ENCODE measurements at places on chromosomes 1 and 21.

DNA sequence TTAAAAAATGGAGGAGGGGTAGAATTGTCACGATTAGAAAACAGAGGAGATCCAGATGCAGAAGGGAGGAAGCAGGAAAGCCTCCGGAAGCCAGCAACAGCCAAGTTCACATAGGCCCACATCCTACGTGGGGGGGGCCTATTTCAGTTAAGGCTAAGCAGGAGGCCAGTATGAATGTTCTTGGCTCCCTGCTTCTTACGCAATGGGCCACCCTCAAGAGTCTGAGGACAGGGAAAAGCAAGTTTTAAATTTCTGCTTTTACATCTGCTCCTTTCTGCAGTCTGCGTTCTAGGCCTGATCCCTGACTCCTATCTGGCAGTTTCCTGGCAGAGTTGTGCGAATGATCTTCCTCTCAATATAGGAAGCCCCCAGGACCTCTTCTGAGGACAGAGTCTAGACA lies 30.6 kb downstream of the RABIF start:
- DNase-seq, result no peak

DNA sequence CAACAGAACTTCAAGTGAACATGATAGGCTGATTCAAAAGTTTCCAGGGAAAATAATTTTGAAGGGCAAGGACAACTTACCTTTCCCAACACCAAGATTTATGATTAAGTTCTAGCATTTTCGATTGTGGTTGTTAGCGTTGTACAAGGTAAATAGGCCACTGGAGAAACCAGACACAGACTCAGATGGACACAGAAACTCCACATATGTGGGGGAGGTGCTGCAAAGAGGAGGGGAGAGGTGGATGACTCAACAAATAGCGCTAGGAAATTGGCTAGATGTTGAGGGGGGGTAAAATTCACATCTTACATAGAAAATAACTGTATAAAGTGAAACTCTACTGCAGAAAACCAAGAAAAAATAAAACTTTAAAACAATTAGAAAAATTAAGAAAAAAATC lies 564.4 kb downstream of the MATN1 start:
- DNase-seq, result no peak

DNA sequence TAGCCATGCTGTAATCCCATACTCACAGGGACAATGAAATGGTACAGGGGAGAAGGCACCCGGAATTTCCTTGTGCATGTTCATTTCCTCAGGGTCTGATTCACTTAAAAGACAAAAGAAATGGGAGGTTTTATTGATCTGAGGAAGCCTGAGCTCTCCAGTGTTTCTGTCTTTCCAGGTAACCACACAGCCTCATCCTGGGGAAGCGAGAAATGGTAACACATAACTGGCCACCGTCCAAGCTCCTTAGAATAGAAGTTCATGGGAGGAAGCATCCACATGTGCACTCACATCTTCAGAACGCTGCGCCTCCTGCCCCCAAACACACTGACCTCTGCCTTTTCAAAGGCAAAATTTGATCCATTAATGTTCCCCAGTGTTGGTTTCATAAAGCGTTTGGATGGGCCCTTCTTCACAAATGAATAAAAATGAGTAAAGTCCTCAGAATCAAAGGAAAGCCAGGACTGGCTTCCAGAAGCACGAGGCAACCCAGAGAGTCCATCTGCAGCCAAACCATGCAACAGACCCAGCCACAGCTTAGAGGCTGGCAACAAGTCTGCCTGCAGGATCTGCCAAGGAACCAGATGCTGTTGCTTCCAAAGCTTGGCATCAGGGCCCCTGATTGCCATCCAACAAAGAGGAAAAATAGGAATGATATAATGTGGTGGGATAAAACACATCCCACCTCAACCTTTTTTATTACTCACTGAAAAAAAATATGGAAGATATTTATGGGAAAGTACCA lies 120.3 kb downstream of the ZBTB18 start:
- DNase-seq, result no peak

DNA sequence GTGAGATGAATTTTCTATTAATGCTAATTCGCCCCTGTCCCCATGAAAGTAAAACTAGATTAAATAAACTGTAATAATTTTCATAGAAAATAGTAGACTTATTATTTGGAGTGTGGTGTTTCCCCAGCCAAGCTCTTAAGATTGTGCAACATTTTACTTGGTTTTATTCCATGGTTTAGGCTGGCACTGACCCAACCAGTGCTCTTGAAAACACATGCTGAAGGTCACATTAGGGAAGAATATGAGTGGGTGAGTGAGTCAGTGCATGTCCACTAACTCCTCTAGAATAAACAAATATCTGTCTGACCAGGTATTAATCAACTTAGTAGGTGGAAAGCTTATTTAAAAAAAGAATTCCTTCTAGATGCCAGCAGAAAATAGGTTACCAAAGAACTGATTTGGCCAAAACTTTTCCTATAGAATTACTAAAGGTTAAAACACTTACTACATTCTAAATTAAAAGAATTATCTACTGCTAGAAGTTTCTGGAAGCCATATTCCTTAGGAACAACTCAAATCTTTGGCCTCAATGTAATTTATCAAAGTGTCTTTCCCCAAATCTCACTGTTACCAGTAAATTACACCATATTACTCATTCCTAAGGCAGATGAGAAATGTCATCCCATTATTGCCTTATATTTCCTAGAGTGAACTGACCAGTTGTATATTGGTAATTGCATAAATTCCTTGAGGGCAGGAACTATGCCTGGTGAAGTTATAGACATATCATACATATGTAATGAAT lies 89.7 kb upstream of the RGS1 start:
- no peak for DNase-seq

GRCh38 chr21:14707511-14708020 lies 161.5 kb upstream of the SAMSN1 start:
- DNase-seq, result no peak

GRCh38 chr1:73820843-73821242 lies 377.1 kb downstream of the LRRIQ3 start:
- DNase-seq, result no peak

DNA sequence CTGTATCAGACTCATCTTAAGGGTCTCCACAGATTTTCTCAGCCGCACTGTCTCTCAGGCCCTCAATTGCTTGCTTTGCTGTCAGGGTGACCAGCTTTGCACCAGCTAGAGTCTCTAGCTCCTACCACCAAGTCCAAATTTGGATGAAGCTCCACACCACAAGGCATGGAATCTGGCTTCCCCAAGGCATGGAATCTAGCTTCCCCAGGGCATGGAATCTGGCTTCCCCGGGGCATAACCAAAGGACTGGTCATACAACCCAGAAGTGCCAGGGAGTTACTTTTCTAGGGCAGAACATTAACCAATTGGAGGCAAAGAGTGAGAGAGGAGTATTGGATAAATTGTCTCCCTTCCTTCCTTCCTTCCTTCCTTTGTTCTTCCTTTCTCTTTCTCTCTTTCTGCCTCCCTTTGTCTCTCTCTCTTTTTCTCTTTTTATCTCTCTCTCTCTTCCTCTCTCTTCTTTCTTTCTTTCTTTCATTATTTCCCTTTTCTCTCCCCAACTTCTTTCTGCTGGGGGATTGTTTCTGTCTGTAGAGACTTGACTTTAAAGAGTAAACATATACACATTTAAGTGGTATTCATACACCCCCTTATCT lies 76.9 kb upstream of the HAO2 start:
- no peak for DNase-seq

GRCh38 chr1:205547936-205548827 lies 43.7 kb downstream of the CDK18 start:
- DNase-seq, result no peak

- no peak for DNase-seq
These were observed 39.9 kb upstream of the SLC16A1 start for GRCh38 chr1:112995890-112996289.

DNA sequence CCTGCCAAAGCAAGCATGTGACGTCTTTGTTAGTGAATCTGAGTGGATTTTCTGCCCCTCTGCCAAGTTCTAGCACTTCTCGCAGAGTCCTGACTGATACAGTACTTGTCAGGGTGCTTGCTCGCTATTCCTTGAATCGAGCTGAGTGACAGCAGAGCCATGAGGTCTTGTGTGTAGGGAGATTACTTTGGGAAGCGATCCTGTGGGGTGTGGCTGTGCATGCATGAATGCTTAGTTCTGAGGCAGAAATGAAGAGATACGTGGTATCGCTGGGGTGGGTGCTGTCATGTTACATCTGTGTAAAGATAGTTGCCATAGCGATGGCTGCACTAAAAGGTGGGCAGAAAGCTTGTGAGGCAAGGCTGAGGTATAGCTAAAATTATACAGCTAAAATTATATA lies 19.3 kb upstream of the DNAJC28 start:
- no peak for DNase-seq

DNA sequence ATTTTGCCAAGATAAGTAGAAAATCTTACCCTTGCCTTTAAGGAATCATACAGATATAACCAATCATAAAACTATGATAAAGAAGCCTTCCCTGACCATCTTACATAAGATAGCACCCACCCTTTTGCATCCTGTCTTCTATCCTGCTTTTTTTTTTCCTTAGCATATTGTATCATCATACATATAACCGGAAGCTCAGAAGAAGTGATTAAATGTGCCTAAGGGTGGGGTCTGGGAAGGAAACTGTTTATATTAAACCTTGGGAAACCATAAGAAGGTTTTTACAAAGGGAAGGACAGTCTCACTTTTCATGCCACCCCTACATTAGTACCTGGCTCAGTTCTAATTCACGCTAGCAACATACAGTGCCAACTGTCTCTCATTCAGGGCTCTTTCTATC lies 66.8 kb downstream of the LUZP1 start:
- DNase-seq, result no peak

DNA sequence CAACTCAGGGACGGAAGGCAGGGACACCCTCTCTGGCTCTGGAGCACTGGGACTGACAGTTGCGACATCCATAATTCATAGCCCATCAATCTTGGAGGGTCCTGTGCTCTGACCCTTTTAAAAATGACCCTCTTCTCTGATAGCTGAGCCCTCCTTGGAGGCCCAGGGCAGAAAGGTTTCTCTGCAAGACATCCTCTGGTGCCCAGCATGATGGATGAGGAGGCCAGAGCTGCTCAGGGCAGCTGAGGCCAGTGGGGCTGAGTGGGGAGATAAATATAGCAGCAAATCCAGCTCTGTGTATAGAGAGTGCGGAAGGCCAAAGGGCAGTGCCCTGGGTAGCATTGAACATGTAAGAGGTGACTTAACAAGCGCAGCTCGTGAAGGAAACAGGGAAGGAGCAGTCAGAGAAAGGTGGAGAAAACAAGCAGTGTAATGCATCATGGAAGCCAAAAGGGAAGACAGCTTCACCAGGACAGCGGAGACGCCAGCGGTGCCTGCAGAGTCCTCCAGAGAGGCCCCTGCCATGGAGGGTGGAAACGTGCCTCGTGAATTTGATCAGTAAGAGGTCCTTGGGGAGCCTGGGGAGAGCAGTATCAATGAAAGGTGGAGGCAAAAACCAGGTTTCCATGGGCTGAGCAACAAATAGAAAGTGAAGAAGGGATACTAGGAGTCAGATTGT lies 50.4 kb upstream of the FMOD start:
- DNase-seq, result no peak

Data from CD4-positive, alpha-beta T cell treated with Interleukin-2 at 100 ng/mL for 4 hours (primary cell).